ENCODE measurements at places on chromosomes 1 and 21.

- no peak for DNase-seq
Measured at GRCh38 chr1:203065191-203065590, 20.6 kb downstream of the MYOG start.

DNA sequence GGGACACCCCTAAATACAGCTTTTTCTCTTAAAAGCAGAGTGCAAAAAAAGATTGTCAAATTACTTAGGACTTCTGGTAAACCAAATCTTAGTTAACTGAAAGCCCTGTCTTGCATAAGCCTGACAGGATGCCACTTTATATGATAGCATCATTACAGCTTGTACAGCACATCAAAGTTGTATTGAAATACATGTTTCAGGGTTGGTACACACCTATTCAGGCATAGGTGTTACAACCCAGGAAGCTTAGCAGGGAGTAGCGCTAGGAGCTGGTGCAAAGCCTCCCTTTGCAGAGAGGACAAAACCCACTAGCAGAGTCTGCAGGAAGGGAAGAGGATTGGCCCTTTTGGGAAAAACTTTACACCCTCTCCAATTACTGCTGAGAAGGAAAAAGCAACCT, 258.9 kb upstream of the SGIP1 start:
- no peak for DNase-seq

DNA sequence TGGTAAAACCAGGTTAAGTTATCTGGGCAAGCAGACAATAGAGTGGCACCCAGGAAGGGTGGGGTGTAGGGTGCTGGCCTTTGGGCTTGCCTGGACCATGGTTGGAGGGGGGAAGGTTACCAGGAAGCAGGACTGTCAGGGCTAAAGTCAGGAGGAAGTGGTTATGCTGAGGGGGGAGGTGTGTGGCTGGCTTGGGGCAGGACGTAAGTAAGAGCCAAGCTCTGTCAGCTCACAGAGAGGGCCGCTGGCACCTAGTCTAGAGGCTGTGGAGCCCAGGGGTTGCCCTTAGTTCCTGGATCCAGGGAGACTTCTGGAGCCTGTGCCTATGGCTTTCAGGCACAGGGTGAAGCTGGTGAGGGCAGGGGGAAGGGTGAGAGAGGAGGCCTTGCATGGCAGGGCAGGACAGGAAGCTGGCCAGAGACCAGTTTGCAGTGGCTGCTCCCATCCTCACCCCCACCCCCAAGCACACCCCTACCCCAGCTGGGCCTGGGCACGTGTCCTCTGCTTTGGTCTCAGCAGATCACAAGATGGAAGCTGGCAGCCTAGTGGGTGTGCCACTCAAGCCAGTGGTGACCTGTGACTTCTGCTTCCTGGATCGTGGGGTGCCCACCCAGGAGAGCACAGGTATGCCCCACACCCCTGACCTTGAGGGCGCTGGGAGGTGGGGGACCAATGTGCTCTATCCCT, 20.5 kb upstream of the SMYD3 start:
- DNase-seq, result no peak

- no peak for DNase-seq
Measured at GRCh38 chr1:202034683-202035462, 24.5 kb downstream of the ELF3 start.

GRCh38 chr1:172203135-172203823, 217.2 kb upstream of the C1orf105 start:
- DNase-seq, result no peak

- no peak for DNase-seq
Measured at GRCh38 chr1:200887772-200888348, 6.8 kb upstream of the INAVA start.

DNA sequence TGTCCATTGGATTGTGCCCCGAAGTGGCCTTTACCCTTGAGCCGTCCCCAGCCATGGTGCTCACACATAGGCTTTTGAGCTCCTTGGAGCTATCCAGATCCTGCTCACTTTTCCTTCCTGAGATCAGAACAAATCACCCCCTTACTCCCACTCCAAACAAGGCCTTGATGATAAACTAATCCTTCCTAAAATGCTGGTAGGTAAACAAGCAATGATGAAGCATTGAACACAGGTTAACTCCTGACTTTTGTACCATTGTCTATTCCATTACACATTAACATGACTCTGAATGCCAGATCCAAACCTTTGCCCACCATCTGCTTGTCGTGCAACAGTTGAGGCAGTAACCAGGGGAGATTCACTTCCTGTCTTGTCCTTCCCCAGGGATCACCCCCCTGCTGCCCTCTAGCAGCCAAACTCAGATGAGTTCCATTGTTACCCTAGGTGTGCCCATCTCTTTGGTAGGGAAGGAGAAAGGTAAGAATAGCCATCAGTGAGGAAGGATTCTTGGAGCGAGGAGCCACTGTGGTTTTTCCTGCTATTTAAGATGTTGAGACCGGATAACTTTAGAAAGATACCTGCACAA, 79.5 kb upstream of the DNAJC6 start:
- DNase-seq, result no peak

DNA sequence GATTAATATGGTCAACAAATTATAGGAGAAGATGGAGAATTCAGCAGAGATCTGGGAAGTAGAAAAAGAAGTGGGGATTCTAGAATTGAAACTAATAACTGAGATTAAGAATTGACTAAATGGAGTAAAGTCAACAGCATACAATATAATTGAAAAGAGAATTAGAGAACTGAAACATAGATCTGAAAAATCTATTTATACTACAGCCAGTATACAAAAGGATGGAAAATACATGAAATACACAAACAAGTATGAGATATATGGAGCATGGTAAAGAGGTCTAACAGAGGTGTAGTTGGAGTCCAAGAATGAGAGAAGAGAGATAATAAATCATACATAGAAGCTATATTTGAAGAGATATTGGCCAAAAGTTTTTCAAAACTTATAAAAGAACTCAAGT, 235.2 kb downstream of the FGGY start:
- DNase-seq, result no peak

DNA sequence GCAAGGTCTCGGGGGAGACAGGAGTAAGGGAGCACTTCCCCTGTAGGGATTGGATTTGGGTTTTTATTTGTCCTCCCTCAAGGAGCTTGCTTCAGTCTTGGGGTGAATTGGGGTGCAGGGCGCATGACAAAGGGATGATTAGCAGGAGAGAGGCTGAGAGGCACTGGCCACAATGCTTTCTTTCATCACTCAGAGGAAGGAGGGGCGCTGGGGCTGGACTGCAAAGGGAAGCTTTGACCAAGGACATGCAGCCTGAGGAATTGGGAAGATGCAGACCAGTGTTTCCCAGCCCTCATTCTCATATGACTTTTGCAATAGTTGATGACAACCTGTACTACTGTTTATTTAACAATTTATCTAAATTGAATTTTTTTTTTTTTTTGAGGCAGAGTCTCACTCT, 34.1 kb upstream of the PDPN start:
- no peak for DNase-seq

DNA sequence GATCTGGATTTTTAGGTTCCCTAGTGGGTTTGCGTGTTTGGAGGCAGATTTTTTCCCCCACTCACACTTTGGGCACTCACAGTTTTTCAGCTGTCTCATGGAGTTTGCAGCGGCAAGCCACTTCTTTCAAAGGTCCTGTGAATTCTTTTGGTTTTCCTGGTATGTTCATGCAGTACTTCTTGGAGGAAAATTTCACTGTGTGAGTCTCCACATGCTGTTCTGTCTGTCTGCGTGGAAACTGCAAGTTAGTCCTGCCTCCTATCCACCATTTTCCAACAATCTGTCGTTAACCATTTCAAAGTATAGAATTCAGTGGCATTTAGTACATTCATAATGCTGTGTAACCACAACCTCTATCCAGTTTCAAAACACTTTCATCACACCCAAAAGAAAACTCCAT, 793 bp upstream of the FMO1 start:
- DNase-seq, result no peak

DNA sequence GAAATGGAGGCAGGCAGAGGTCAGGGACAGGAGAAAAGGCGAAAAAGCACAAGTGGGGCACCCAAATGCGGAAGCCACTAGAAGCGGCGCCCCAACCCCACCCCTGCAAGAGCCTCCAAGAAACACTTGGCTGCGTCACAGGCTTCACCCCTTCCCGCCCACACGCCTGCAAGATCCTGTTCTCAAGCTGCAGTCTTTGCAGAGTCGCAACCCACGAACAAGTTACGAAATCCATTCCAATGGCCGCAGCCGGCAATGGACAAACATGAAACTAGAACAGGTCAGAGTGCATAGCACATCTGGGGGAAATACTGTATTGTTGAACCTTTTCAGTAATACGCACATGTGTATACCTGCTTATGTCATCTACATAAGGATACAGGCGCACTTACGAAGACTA, 103.6 kb downstream of the PSMG1 start:
- DNase-seq, result no peak
